ENCODE measurements at places on chromosomes 3 and 15.

- DNase-seq: no peak
Observed at GRCh38 chr3:123202451-123202850, 708 bp downstream of the SEC22A start.

DNA sequence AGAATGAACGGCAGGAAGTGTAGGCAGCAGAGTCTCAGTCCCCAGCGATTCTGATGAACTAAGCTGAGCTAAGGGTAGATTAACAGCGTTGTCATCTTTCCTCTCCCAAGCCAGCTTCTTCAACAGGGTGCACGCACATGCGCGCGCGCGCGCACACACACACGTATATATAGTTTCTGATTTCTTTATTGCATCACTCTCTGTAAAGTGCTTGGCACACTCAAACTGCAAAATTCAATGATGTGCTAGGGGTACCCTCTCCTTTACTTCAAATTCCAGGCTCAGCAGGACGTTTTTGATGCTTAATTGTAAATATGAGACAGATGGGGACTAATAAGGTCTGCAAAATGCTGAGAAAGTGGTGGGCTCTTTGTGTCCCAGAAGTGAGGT lies 26.1 kb upstream of the VPS8 start:
- no peak for DNase-seq

GRCh38 chr3:17190353-17191078 lies 305.8 kb downstream of the PLCL2 start:
- DNase-seq: no peak

- DNase-seq: no peak
Observed at GRCh38 chr3:149947231-149947630, 23.5 kb downstream of the PFN2 start.

DNA sequence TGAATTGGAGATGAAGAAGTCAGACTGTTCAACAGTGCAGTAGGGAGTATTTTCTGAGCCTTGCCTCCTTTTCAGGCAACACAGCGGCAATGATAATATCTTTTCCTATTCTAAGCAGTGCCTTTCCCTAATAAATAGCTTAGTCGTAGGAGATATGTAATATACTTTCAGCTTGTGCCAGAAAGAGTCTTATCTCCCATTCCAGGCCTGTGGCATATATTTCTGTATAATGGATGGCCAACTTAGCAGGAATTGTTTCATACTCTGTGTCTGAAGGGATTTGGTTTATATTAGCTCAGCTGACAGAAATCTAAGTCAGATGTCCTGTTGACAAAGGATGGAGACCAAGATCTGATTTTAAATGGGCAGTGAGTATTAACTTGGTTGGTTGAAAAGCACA lies 397.1 kb downstream of the CACNA2D3 start:
- no peak for DNase-seq

DNA sequence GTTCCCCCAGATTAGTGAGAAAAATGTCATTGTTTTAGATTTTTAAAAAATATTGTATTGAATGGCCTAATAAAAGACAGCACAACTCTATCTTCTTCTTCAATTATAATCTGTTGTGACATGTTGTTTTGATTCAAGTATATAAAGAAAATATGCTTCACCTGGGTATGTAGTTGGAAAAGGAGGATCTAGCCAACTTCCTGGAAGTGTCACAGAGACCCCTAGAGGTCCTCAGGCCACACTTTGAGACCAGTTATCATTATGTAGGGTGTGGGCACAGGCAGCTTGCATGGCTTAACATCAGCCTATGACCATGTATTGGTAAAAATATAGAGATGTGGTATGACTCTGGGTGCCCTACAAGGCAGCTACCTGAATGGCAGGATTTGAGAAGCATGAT lies 14.7 kb upstream of the RYR3 start:
- no peak for DNase-seq

DNA sequence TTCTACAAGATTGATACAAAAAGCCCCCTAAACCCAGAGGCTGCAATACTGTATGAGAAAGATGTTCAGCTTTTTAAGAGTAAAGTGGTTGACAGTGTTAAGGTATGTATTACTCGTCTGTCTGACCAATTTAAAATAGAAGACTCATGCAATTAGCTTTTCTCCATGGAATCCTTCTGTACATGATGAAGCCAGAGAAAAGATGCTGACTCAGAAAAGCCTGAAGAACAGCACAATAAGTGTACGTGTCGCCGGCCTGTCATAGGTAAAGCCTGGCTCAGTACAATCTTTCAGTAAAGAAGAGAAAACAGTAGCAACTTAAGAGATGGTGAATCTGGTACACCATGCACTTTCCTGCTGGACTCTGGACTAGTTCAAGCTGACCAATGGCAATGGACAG lies 16.4 kb downstream of the NEK4 start:
- DNase-seq: no peak
